ENCODE measurements at places on chromosomes 3 and 15.

DNA sequence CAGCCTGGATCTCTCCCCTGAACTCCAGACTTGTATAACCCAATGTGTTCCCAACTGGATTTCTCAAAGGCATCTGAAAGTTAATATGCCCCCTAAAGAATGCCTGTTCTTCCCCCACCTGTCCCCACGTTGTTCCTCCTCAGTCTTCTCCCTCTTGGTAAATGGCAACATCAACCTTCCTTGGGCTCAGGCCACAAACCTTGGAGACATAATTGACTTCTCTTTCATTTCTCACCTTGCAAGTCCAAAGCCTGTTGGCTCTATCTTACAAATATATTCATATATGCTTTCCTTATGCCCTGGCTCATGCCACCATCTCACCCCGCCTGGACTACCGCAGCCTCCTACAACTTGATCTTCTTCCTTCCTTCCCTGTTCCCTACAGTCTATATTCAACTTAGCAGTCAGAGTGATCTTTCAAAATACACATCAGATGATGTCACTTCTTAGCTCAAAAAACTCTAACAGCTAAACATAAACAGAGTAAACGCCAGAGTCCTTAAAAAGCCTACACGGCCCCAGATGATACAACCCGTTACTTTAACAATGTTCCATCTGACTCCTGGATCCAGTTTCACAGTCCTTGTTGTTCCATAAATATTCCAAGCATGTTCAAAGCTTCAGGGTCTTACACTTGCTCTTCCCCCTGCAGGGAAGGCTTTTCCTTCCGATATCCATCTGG, 66.2 kb downstream of the ETV5 start:
- DNase-seq = no peak

- DNase-seq = peak; percentile 63
Observed at GRCh38 chr3:150763841-150764483, 993 bp upstream of the SIAH2 start.

- no peak for DNase-seq
Observed at GRCh38 chr15:27124287-27124871, 153.4 kb downstream of the GABRG3 start.

DNA sequence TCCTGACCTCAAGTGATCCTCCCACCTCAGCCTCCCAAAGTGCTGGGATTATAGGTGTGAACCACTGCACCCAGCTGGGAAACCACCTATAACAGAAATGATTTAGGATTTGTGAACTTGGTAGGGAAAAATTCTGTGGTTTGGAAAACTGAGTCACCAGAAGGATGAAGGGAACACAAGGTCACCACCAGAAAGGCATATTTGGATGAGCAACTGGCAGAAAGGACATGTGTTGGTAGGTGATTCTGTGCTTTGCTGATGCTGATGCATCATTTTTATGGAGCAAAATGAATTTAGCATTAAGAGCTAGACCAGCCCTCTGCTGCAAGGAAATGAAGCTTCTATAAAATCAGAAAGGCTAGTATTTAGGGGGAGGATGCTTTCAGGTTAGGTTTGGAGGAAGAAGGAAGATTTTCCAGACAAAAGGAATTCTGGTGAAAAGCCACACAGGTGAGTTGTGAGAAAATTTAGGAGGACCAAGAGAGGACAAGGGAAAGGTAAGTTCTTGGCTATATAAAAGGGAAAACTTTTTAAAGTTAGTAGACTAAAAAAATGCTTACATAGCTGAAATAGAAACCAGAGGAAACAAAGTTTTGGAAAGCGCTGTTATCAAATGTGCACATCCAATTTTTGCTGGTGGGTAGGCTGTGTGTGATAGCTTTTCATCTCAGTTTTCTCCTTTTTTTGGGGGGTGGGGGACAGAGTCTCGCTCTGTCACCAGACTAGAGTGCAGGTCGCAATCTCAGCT, 3.6 kb downstream of the PXK start:
- no peak for DNase-seq

DNA sequence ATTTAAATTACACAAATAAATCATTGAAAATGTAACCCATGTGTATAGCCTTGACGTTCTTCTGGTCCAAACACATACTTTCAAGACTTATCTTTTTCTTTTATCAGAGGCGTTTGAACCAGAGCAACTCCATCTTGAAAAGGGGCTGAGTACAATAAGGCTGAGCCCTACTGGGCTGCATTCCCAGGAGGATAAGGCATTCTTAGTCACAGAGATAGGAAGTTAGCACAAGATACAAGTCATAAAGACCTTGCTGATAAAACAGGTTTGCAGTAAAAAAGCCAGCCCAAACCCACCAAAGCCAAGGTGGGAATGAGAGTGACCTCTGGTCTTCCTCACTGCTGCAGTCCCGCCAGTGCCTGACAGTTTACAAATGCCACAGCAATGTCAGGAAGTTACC, 101.0 kb upstream of the IGSF10 start:
- no peak for DNase-seq

DNA sequence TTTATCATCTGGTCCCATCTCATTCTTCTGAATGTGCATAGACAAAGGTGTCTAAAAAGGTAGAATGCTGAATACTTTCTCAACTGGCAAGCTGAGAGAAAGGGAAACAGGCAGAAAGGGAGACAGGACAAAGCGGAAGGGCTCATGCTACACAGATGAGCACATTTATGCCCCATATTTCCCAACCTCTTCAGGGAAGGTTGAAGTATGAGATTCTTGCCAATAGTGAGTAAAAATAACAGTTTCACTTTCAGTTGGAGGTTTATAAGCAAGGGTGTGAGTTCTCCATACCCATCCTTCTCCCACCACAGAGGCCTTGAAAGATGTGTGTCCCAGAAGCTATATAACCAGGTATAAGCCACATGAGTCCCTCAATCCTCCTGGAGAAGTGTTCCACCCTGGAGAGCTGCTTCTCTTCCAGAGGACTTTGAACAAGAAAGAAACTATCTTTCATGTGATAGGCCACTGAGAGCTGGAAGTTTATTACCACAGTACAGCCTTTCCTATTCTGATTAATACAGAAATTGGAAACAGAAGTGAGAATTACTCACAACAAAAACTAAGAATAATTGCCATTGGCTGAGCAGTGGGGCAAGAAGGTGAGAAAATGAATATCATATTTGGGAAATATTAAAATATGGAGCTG, 709.4 kb upstream of the NR2F2 start:
- no peak for DNase-seq

- no peak for DNase-seq
Observed at GRCh38 chr3:178567611-178568010, 31.4 kb downstream of the KCNMB2 start.

GRCh38 chr3:139517321-139518065, 22.0 kb downstream of the RBP1 start:
- no peak for DNase-seq

- DNase-seq = no peak
Observed at GRCh38 chr15:59035201-59035600, 47.7 kb downstream of the RNF111 start.

DNA sequence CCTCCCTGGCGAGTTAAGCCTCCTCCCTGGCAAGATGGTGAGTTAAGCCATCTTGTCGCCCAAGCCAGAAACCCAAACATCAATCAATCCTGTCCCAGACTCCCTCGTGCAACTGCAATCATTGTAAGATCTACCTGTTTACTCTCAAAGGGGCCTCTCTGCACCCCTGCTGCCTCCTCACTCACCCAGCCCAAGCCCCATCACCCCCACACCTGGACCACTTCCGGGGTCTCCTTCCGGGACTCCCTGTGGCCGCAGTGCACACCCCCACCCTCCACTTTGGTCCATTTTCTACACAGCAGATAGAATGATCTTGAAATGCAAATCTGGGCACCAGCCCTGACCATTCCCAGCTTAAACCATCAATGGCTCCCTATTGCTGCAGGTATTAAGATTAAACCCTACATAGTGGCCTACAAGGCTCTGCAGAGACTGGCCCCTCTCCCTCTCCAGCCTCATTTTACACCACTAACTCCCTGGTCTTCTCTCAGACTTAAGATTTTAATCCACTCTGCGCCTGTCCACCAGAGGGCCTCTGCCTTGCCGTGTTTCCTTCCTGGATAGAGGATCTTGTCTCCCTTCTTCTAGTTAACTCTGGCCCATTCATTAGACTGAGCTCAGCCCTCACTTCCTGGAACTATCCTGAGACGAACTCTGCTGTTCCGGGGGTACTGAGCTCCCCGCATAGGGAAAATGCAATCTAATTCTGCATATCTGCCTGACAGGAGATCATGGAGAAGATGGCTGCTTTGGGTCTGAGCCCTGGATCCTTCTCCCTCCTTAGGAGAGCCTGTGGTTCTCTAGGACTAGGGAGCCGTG, 41.9 kb upstream of the SLC6A1 start:
- no peak for DNase-seq

- no peak for DNase-seq
Observed at GRCh38 chr15:90412356-90413194, 24.5 kb downstream of the IQGAP1 start.

- DNase-seq = no peak
Observed at GRCh38 chr3:47611576-47611975, 32.9 kb upstream of the CSPG5 start.

DNA sequence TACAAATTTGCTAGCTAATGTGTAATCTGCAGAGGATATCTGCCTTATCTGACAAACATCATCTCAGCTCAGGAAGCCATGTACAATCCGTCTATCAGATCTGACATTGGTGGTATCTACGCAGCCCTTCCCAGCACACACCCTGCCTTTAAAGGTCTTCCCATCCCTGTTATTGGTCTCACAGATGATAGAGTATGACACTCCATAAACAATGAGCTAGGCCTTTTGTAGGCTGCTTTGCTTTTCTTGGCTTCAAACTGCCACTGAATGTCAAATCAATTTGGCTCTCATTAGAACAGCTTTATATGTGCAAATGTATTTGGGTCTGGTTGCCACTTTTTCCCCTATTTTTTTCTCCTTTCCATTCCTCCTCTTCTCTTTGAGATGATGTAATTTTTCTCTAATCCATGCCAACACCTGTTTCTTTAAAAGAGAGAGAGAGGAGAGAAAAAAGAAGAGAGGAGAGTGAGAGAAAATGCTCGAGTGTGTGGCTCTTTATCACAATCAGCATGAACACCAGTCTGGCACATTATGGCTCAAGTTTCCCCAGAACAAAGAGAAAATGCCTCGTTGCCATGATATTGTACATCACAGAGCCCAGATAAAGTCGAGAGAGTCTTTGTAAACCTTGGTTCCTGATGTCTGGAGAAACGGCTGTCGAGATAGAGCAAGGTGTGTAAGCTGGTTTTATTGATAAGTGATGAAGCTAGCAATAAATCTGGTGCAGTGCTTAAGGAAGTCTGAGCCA, 80.8 kb upstream of the DPH6 start:
- no peak for DNase-seq

DNA sequence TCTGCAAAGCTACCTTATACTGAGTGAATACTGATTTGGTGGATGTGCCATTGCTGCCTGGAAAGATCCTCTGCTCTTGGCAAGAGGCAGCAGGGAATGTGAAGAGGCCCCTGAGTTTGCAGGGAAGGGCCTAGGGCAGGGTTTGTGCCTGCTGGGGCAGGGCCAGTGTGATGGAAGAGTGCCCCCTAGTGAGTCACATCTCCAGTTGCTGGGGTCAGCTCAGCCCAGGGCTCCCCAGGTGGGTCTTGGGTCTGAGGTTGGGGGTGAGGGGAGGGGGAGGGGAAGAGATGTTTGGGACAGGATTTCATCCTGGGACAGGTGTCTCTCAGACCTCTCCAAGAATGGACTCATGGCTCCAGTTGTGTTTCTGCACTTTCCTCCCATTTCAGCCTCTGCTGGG, 4.1 kb upstream of the AMOTL2 start:
- DNase-seq = peak; percentile 28

DNA sequence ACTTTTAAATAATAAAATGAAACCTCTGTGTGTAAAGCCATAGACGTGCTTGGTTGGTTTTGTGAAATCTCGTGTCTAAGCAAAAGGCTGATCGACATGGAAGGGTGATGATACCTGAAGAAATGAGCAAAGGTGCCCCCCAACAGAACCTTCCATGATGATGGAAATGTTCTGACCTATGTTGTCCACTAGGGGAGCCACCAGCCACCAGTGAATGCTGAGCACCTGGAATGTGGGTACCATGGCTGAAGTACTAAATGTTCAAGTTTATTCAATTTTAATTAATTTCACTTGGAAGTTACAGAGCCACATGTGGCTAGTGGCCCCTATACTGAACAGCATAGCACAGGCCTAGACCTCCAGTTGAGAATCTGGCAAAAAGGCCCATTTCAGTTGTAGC, 158.8 kb downstream of the POLR2M start:
- no peak for DNase-seq

DNA sequence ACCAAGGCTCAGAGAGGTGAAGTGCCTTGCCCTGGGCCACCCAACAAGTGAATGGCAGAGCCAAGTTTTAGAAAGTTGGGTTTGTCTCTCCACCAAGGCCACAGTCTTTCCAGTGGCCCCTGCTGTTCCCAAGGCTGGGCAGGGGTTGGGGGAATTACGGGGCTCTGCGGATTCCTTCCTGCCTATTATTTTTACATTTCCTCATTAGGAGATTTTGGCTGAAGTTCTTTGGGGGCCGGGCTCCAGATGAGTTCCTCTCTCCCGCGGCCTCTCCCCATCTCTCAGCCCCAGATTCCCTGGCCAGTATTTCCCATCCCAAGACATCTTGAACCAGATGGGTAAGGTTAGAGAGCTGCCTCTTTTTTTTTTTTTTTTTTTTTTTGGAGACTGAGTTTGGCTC, 44.0 kb upstream of the SMAD6 start:
- DNase-seq = no peak

DNA sequence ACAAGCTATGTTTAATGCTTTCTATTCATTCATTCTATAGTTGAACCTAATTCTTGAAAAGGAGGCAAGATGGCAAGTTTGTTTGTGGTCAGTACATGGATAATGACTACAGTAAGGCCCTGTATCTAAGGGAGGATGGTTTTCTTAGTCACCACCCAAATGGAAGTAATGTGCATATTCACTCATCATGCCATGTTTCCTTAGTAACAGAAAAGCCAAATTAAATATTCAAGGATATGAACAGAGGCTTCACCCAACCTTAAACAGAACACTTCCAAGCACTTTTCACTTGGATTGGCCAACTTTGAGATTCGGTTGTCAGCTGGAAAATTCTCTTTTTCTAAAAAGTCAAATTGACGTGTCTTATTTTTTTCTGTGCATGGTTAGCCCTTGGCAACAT, 805.3 kb upstream of the LMCD1 start:
- DNase-seq = no peak

- no peak for DNase-seq
Observed at GRCh38 chr3:8608791-8609467, 35.7 kb downstream of the SSUH2 start.

DNA sequence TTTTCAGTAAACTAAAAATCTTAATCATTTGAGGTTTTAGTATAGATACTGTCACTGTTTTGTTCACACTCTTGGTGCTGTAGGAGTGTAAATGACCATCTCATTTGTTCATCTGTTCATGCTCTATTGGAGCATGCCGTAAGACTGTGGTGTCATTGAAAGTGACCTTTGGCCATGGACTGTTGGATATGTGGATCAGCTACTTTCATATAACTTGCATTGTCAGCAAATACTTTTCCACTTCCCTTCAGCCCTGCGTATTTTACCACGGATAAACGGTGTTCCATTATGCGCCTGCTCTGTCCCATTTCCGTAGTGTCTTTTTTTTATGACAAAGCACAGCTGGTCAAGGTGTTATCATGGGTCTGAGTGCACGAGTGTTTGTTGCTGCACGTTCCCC, 32.6 kb upstream of the SENP5 start:
- no peak for DNase-seq
